ENCODE measurements at places on chromosomes 5 and 9. TPM values are rescaled to one million over a fixed set of nuclear protein-coding genes. Genes with fewer than 3 reads are reported as not detected.

Gene TMEM252
- not detected for total RNA-seq

DNA sequence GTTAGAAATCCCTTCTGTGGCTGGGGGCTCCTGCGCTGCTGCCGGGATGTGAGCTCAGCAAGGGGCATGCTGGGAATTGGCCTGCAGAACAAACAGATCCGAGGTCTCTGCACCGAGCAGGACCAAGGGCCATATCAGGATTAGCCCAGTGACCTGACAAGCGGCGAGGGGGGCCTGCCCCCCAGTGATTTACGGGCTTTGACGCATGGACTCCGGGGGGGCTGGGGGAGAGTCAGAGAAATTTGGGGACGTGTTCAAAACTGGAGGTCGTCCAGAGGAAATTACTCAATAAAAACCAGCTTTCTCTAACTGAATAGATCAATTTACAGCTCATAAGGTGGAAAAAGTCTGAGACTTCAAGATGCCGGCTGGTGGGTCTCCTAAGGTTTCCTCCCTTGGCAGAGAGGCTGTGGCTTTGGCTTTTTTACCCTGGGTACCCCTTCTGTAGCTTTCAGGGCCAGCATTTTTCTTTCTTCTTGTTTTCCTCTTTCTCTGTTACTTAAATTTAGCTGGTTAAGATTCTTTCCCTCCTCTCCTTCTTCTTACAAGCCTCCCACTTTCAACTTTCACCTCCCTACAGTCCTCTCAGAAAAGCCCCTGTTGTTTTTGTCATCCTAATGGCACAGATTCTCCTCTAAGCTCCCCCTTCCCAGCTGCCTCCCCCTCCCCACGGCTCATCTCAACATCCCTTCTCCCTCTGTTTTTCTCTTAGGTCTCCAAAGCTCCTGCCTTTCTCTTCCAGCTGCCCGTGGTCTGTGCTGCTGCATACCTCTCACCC is 551.0 kb downstream of the CCDC171 start:
- DNase-seq = no peak

- no peak for DNase-seq
These were observed 43.2 kb downstream of the RGMB start for GRCh38 chr5:98816582-98817222.

Gene ORM2
- total RNA-seq = not detected

DNA sequence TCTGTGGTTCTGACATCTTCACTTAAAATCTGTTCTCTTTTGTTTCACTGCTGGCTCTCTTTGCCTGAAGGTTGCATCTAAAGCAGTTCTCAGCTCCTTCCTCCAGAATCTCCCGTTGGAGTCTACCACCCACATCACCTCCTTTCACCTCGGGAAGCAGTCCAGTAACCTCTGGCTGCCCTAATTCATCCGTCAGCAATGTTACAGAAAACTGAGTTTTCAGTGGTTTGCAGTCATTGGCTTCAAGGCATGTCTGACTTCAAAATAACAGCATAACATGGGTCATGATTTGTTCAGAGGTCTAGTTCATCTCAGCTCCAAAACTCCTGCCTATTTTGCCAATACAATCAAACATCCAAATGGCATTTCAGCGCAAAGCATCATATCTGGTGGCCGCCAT is 107.7 kb downstream of the GOLPH3 start:
- DNase-seq = no peak

Gene DPYSL3
- 11.3 TPM for total RNA-seq

- DNase-seq = no peak
These were observed 80.8 kb downstream of the LMNB1 start for GRCh38 chr5:126857472-126858410.

DNA sequence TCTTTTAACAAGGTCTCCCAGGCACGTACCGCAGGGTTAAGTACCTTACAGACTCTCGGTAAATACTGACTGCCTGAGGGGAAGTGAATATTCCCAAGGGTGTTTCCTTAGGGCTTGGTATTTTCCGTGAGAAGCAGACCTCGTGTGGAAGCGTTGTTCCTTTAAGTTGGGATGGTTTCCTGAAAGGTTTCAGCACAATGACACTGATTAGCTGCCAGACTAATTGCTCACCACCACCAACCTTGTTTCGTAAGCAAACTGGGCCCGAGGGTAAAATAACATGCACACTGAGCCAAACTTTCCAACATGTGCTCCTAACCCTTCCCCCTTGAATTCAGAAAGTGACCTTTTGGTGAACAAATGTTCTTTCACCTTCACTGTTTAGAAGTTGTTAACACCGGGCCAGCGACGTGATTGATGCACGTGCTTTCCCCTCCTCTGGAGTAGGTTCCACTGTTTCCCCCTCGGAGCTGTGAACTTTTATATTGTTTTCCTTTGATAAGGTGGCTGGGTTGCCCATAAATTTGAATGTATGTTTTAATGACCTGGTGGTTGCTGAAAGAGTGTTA is 128.1 kb upstream of the RPS23 start:
- peak; percentile 97 for DNase-seq

Measured in lung microvascular endothelial cell (primary cell).